ENCODE measurements at places on chromosomes 1 and 21. TPM values are rescaled to one million over a fixed set of nuclear protein-coding genes. Genes with fewer than 3 reads are reported as not detected.

GRCh38 chr1:112672842-112673241, 1.6 kb upstream of the MOV10 start:
- no peak for DNase-seq

- DNase-seq = peak; percentile 79
Measured at GRCh38 chr1:230230948-230231773, 164.1 kb downstream of the GALNT2 start.

DNA sequence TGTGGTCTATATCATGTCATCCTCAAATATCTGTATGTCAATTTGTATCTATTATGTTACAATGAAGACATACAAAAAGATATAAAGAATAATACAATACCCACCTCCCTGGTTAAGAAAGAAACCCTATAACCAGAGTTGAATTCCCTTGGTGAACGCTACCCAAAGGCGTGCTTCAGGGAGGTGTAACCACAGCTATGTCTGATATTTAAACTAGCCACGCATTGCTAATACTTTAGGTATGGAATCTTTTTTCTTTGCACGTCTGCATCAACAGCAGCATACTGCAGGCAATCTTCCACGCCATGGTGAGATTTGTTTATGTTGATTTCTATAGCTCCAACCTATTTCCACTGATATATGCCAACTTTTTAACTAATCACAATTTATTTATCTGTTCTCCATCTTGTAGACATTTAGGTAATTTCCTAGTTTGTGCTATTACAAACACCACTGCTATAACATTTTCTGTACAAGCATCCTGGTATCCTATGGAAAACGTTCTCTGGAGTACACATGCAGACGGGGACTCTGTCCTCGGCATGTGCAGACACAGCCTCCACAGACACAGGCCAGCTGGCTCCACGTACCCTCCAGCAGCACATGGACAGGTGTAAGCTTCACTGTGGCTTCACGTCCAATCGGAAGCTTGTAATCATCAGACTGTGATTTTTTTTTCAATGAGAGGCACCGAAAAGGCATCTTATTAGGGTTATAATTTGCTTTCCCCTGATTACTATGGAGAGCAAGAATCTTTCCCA, 58.5 kb downstream of the HSF2BP start:
- peak; percentile 12 for DNase-seq

Gene TIAM1
- total RNA-seq = not detected

GRCh38 chr1:201405484-201405831, 6.3 kb upstream of the LAD1 start:
- peak; percentile 69 for DNase-seq

Gene CIART
- total RNA-seq = not detected

- DNase-seq = no peak
Measured at GRCh38 chr1:43404353-43404752, 14.7 kb downstream of the SZT2 start.

Gene TNFRSF4
- not detected for total RNA-seq

DNA sequence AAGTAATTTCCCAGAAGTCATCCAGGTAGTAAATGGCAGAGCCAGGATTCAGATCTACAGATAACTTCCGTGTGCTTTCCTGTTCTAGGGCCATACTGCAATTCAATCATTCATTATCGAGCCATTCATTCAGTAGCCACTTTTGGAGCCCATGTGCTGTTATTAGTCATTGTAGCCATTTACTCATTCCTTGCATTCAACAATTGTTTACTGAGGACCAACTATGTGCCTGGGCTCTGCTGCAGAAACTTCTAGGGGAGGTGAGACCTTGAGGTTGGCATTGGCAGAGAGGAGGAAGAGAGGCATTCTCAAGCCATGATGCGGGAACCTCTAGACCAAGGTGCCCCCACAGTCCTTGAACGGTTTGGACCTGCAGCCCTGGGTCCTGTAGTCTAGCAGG, 27.9 kb downstream of the EPHB2 start:
- DNase-seq = no peak

Gene SV2A
- total RNA-seq = not detected

GRCh38 chr21:45032977-45033710, 41.2 kb upstream of the ADARB1 start:
- DNase-seq = no peak

- peak; percentile 33 for DNase-seq
Measured at GRCh38 chr1:36528361-36529349, 45.9 kb upstream of the CSF3R start.

Gene PLCH2
- total RNA-seq = 3.1 TPM

- DNase-seq = no peak
Measured at GRCh38 chr1:96660503-96660902, 61.1 kb upstream of the PTBP2 start.

All from HT-29 (cell line).